Natural killer cell treated with Interleukin-12 subunit alpha and Interleukin-12 subunit beta and Interleukin-15 and Interleukin-18, amount 100 ng/mL, for 72 hours (primary cell): ENCODE measurements at places on chromosomes 16 and 17. TPM values are rescaled to one million over a fixed set of nuclear protein-coding genes. Genes with fewer than 3 reads are reported as not detected.

Gene ZNF385C
- not detected for total RNA-seq

Gene PSMC5
- total RNA-seq = 163 TPM

Gene NBR1
- 58.3 TPM for total RNA-seq

Gene PRR14
- 197 TPM for total RNA-seq

Gene HSF4
- total RNA-seq = 17.2 TPM

Gene GRAP
- total RNA-seq = 8.2 TPM

Gene PRDM7
- not detected for total RNA-seq

Gene CD79B
- 33.8 TPM for total RNA-seq

Gene GSG1L2
- not detected for total RNA-seq

Gene HCRT
- not detected for total RNA-seq

Gene HID1
- total RNA-seq = 0.47 TPM

Gene ZNF207
- total RNA-seq = 319 TPM

Gene SPN
- 132 TPM for total RNA-seq

Gene KRTAP4-5
- not detected for total RNA-seq

Gene TBC1D10B
- 64.0 TPM for total RNA-seq

Gene ACSM5
- not detected for total RNA-seq

Gene GDPD1
- 1.4 TPM for total RNA-seq

Gene ABCC3
- total RNA-seq = not detected
